Neural progenitor cell (in vitro differentiated cells): ENCODE measurements at places on chromosomes 2 and 18. TPM values are rescaled to one million over a fixed set of nuclear protein-coding genes. Genes with fewer than 3 reads are reported as not detected.

VWC2L gene
- not detected in 2 replicates for total RNA-seq

ALLC gene
- not detected in 2 replicates for total RNA-seq

SERPINB11 gene
- not detected in 2 replicates for total RNA-seq

PLGLB1 gene
- total RNA-seq, result 1.6 and 2.4 TPM in 2 replicates

FBXO48 gene
- 2.7 and 2.9 TPM in 2 replicates for total RNA-seq

PLCL1 gene
- total RNA-seq, result 0.28 and 0.41 TPM in 2 replicates

RIT2 gene
- total RNA-seq, result not detected in 2 replicates

DNA sequence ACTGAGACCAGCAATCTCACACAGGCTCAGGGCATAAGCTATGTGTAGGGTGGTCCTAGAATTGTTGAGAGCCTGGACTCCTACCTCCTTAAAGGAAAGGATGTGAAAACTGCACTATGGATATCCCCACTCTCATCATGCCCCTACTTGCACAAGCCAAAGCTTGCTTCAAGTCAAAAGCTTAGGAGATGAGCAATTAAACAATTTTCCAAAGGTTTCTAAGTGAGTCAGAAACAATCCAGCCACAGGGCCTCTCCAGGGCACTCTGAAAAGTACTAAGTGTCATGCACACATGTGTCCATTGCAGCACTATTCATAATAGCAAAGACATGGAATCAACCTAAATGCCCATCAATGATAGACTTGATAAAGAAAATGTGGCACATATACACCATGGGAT is 215.4 kb downstream of the AFF3 start:
- no peak for DNase-seq

GRCh38 chr2:181683518-181684453 is 3.5 kb upstream of the NEUROD1 start:
- DNase-seq, result peak; percentile 95

- DNase-seq, result peak; percentile 39
Measured at GRCh38 chr2:263774-264492, at the start of gene SH3YL1. Gene SH3YL1, minus strand, starts transcription at chr2:264032. Its CDS starts 48 bp downstream, at chr2:263984.

GRCh38 chr18:76212960-76213359 is 282.1 kb downstream of the ZNF516 start:
- DNase-seq, result peak; percentile 60

DNA sequence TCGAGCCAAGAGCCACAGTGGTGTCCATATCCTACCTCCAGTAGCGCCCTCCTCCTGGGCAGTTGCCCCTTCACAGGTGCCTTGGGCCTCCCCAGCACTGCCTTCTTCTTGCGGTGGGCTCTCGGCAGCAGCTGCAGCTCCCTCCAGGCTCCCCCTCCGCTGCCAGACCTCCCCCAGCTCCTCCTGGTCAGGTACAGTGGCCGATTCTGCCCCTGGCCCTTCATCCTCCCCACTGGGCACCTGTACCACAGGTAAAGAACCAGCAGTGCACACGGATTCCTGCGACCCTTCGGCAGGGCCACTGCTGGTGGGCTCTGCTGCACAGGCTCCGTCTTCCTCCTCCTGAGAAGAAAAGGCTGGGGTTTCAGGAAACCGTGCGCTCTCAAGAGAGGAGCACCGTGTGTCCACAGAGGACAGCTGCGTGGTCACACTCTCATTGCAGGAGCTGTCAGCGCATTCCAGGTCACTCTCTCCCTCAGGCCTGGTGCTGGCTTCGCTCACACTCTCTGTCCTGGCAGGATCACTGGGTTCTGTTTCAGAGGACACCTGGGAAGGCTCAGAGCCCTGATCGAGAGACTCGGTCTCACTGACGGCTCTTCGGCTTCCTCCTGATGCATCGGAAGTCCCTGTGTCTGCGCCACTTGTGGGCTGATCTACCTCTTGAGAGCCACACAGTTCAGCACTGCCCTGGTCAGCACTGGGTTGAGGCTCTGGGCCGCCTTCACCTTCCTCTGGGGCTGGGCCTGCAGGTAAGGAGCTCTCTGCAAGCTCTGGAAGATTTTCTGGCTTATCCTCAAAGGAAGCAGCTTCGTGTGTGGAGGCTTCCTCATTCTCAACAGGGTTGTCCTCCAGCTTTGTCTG is 147.4 kb upstream of the STK17B start:
- no peak for DNase-seq

GRCh38 chr18:12334863-12335262 is 26.8 kb downstream of the TUBB6 start:
- DNase-seq, result peak; percentile 70

- no peak for DNase-seq
Measured at GRCh38 chr18:45231617-45232016, 383.7 kb upstream of the SLC14A2 start.

- no peak for DNase-seq
Measured at GRCh38 chr2:191666226-191666625, 11.7 kb upstream of the NABP1 start.

- peak; percentile 77 for DNase-seq
Measured at GRCh38 chr2:119517433-119517832, 6.8 kb downstream of the SCTR start.

- DNase-seq, result no peak
Measured at GRCh38 chr2:60475123-60475830, 78.2 kb downstream of the BCL11A start.

- no peak for DNase-seq
Measured at GRCh38 chr2:224381521-224382279, 20.2 kb downstream of the FAM124B start.

GRCh38 chr18:44779753-44780292 is 99.1 kb downstream of the SETBP1 start:
- DNase-seq, result no peak
